Ureter (tissue), 1 donor: ENCODE measurements at places on chromosomes 7 and 10. TPM values are rescaled to one million over a fixed set of nuclear protein-coding genes. Genes with fewer than 3 reads are reported as not detected.

- DNase-seq, result no peak
Measured at GRCh38 chr10:129850790-129851189, 113.3 kb downstream of the EBF3 start.

SPDYE8 gene
- not detected for total RNA-seq

GRCh38 chr7:27579565-27579964, 83.1 kb downstream of the HIBADH start:
- no peak for DNase-seq

MMD2 gene
- not detected for total RNA-seq

GRCh38 chr7:27740449-27741086, 606 bp downstream of the TAX1BP1 start:
- peak; percentile 93 for DNase-seq
